ENCODE measurements at places on chromosomes 5 and 9.

DNA sequence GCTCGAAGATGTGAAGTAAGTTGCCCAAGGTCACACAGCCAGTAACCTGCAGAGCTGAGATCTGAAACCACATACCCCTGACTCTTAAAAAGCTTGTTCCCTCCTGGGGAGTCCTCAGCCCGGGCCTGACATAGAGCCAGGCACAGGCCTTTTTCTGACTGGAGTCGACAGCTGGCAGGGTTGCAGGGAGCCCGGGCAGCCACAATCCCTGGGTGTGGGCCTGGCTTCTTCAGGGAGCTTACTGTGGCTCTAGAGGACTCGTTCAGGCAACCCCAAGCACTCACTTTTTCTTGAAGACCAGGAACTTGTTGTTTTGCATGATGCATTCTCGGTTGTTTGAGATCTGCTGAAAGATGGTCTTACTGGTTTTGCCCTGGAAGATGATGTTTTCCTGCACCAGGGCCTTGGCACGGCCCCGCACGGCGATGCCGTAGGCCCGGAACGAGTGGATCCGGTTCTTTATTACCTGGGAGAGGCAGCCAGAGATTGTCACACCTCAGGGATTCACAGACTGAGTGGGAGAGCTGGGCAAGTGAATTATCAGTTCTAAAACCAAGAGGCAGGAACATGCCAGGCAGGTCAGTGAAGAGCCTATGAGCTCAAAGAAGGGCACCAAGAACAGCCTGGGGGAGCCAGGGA, 30.0 kb downstream of the POLR1E start:
- DNase-seq = no peak

- DNase-seq = peak; percentile 62
These were observed 617.4 kb downstream of the SLCO4C1 start for GRCh38 chr5:101678481-101679193.

DNA sequence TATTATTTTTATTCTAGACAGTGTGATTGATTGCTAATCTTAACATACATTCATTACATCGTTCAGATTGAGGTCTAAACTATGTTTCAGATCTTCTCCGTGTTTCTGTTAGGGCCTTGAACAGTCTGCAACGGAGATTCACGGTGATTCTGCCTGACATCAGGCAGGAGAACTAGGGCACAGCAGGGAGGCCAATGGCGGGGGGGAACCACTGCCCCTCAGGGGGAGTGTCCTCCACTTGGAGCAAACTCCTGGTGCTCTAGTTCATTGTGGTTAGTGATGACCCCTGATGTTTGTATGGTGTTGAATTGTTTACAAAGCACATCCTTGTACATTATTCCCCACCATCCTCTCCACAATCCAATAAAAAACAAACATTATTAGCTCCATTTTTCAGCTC, 173.5 kb downstream of the ZNF608 start:
- no peak for DNase-seq

GRCh38 chr5:112219000-112219399, 200.1 kb downstream of the EPB41L4A start:
- no peak for DNase-seq

DNA sequence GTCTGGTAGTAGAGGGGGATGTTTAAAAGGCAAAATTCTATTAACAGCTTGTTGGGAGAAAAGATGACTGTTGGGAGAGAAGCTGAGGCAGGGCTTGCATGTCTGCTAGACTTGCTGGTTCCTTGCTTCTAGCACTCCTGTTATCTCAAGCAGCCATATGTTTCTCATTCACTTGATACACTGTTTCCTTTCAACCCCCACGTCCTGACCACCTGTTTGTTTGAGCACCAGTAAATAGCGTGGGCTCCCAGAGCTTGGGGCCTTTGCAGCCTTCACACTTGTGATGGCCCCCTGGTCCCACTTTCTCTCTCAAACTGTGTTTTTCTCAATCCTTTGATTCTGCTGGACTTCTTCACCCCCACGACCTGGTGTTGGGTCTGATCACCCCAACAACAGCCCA, 111.7 kb upstream of the TMEM161B start:
- no peak for DNase-seq

GRCh38 chr9:12094046-12094445, 599.1 kb upstream of the TYRP1 start:
- no peak for DNase-seq

DNA sequence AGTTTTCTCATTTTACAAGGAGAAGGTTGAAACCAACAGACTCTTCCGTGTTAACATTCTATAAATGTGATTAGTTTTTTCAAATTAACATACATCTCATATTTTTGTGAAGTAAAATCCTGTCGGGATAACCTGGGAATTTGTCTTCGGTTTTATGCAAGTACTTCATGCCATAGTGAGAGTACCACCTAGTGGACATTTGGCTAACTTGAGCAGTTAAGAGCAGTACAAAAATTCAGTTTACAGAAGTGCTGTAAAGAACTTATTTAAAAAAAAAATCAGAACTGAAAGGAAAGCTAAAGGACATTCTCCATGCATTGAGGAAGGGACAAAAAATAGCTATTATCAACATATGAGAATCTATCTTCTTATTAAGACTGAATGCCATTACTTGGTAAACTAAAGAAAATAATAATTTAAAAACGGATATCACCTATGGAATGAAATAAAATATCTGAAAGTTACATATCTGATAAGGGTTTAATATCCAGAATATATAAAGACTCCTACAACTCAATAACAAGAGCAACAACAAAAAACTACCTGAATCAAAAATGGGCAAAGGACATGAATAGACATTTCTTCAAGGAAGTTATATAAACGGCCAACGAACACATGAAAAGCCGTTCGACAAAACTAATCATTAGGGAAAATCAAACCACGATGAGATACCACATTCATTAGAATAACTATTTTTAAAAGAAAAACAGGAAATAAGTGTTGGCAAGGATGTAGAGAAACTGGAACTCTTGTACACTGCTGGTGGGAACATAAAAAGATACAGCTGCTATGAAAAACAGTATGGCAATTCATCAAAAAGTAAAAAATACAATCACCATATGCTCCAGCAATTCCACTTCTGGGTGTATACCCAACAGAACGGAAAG, 117.0 kb upstream of the GNA14 start:
- DNase-seq = no peak

GRCh38 chr5:1402611-1403255, 42.5 kb downstream of the SLC6A3 start:
- DNase-seq = peak; percentile 4

DNA sequence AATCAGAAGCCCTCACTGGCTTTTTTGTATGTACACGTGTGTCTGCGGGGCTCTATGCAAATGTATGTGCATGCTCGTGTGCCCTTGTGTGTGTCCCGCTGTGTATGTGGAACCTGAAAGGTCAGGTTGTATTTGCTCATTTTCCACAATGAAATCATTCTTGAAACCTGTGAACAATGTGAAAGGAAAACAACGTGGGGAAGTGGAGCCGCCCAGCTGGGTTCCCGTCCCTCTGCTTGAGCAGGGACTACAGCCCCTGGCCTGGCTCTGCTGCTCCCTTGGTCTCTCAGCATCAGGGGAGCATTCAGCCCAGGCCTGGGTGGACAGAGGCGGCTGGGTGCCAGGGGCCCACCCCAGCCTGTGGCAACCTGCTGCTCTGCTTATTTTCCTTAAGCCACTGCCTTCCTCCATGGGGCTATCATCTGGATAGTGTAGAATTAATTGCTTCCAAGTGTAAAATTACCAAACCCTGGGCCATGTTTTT, 3.0 kb downstream of the ECSCR start:
- DNase-seq = no peak

- no peak for DNase-seq
These were observed 100.7 kb upstream of the SPRY4 start for GRCh38 chr5:142425286-142426065.

DNA sequence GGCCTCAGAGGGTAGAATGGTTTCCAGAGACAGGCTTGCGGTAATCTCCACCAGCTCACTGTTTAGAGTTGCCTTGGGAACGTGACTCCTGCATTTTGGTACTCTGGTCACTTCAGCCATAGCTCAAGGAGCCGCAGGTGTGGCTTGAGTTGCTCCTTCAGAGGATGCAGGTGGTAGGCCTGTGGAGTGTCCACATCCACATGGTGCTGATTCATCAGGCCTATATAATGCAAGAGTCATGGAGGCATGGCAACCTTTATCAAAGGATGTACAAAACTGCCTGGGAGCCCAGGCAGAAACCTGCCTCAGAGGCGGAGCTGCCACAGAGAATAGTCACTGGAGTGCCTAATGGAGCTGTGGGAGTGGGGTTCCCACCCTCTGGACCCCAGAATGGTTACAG, 114.2 kb downstream of the ANXA1 start:
- no peak for DNase-seq

- no peak for DNase-seq
These were observed 338.2 kb upstream of the TLE4 start for GRCh38 chr9:79233542-79233941.

- DNase-seq = no peak
These were observed 28.6 kb upstream of the CPEB4 start for GRCh38 chr5:173859408-173860159.

DNA sequence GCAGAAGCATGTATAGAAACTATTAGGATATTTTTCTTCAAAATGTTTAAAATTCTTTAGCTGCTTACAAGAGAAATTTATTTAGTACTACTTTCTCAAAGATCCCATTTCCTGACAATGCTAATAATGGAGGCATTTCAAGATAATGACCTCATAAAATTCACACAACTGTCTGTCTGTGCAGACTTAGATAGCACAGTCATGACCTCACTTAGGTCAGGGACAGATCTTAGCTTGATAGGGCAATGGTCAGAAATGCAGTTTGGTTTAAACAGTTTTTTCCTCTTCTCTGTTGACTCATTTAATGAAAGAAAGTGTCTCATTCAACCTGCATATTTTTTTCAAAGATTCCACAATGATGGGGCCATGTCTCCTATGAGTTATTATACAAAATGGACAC, 128.4 kb downstream of the GRIA1 start:
- DNase-seq = no peak

- DNase-seq = no peak
These were observed 174.2 kb downstream of the TRIM32 start for GRCh38 chr9:116861321-116861720.

DNA sequence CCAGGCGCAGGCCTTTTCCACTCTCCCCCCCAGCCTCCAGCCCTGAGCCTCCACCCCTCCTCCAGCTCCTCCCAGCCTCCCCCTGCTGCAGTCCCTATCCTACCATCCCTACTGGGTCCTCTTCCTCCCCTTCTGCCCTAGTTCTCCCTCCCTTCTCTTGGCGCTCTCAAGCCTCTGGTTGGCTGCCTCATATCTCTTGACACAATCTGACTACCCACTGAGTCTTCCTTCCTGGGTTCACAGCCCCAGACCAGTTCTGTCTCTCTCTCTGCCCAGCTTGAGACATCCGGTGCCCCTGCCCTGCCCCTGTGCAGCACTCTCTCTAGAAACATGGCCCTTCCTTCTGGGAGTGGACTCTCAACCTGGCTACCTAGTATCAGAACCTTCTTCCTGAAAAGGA, 76.2 kb downstream of the TSPAN17 start:
- DNase-seq = no peak

- DNase-seq = no peak
These were observed 401.2 kb downstream of the KIAA0825 start for GRCh38 chr5:94217216-94217615.

GRCh38 chr5:172005708-172006320, 624 bp downstream of the FBXW11 start:
- peak; percentile 38 for DNase-seq

GRCh38 chr9:83707518-83707767, 315 bp downstream of the UBQLN1 start:
- DNase-seq = no peak

DNA sequence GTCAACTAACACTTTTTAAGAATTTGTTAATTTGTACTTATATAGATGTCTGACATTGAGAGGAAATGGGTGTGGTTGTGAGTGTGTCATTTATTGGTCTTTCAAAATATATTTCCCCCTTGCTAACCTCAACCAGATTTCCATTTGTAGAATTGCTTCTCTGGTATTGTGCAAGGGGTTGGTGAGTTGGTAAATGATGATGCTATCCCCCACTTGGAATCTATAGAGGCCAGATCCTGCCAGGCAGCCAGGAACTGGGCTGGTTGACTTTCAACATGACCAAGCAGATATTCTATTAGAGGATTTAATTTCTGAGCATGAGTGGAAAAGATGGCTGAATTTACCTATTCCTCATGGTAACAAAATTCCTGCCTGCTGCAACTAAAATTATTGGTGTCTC, 306.6 kb upstream of the KIF2A start:
- no peak for DNase-seq

GRCh38 chr9:108709997-108710396, 145.8 kb downstream of the ACTL7B start:
- DNase-seq = no peak

- no peak for DNase-seq
These were observed 37.3 kb downstream of the PBX3 start for GRCh38 chr9:125784286-125785049.

DNA sequence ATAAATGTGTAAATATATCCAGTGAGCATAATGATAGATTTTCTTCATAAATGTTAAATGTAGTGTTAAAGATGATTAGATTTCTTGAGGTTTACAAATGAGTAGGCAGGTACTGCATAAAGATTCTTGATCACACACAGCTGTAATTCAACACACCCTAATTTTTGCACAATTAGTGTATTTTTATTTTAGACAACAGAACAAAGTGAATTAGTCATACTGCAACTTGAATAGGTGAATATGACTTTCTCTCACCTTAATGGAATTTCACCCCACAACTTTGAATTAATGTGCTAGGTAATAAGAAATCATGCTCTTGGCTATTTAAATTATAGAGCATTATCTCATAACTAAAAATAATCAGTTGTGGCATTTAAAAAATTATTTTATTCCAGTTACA, 795.7 kb upstream of the ACO1 start:
- DNase-seq = no peak

GRCh38 chr5:87138091-87138805, 129.4 kb upstream of the RASA1 start:
- DNase-seq = no peak

GRCh38 chr5:94969174-94969573, 315.7 kb downstream of the MCTP1 start:
- no peak for DNase-seq

GRCh38 chr5:1593903-1594356, 70.2 kb upstream of the LPCAT1 start:
- peak; percentile 13 for DNase-seq

Measured in body of pancreas (tissue), 4 donors.